ENCODE measurements at places on chromosomes 1 and 21.

DNA sequence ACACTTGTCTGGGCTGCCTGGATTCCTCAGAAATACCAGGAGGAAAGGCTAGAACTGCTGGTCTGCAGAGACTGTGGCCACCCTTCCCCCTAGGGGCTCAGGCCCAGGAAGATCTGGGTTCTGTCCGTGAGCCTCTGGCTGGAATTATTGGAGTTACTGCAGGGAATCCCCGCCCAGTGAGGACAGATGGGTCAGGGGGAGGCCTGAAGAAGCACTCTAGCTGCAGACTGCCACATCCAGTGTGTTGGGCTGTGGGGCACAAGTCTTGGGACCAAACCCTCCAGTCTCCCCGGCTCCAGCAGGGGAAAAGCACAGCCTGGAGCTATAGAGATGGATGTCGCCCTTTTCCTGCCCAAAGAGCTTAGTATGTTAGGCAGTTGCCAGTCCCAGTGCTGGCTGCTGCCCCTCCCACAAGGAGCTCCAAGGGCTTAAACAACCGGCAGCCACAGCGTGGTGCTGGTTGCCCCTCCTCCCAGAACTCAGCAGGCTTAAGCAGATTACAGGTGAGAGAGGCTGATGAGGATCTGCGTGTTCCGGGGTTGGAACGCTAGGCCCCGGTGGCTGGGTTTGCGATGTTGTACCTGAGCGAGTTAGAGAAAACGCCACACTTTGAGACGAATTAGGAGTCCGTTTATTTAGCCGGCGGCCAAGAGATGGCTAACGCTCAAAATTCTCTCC is 255.5 kb upstream of the LRRC7 start:
- DNase-seq, result no peak

DNA sequence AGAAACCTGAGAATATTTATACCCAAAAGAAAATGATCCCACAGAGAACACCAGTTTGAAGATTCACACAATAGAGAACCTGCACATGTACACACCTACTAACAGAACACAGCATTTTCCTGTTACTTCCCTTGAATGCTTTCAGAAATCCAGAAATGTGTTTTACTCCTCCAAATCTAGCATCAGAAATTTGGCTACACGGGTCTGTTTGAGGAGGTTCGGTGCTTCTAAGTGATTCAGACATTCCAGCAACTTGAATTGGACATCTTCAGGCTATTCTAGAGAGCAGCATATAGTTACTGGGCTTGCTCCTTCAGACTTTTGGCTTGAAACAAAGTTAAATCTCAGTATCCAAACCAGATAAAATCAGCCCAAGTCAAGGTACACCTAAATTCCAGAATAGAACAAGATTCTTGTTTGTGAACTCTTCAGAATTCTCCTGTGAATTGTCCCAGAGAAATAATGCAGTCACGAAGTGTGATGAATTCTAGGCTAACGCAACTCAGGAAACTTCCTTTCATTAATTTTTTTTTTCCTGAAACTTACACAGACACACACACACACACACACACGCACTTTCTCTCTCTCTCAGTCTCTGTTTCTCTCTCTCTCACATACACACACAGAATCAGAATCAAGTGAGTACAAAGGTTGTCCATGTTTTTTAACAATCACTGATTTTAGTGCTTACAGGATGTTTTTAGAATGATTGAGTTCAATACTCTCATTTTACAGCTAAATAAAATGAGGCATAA is 278.4 kb upstream of the SNX7 start:
- DNase-seq, result no peak

DNA sequence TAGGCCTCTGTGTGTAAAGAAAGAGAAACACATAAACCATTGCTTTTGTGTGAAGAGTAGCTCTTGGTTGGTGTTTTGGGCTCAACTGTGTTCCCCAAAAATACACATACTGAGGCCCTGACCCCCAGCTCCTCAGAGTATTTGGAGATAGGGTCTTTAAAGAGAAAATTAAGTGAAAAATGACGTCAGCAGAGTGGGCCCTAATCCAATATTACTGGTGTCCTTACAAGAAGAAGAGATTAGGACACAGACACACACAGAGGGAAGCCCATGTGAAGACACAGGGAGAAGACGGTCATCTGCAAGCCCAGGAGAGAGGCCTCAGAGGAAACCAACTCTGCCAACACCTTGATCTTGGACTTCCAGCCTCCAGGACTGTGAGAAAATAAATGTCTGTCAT is 76.9 kb upstream of the PGBD5 start:
- DNase-seq, result no peak

- DNase-seq, result no peak
These were observed 8.7 kb upstream of the SFPQ start for GRCh38 chr1:35201631-35202030.

GRCh38 chr1:86520789-86521521 is 25.9 kb upstream of the CLCA4 start:
- DNase-seq, result no peak

DNA sequence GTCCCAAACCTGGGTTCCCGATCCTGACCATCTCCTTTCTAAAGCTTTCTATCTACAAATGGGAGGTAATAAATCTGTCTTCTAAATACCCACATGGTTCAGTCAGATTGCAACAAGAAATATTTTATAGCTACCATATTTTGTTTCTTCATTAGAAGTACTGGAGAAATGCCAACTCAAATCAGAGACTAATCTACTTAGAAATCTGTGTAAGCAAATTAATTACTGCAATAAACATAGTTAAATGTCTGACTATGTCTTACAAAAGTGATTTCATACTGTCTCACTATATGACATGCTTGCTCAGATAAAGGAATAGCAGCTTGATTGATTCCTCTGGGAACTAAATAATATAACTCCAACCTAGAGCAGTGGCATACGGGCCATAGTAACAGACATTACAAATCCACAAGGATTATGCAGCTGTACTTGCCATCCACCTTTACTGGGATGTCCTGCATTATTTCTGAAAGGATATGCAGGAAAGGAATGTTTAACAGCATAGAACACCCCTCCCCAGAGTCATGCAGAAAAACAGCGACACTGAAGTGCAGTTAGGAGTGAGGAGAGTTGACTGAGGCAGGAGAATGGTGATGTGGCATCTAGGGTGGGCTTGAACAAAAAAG is 80.3 kb downstream of the PCNX2 start:
- no peak for DNase-seq

DNA sequence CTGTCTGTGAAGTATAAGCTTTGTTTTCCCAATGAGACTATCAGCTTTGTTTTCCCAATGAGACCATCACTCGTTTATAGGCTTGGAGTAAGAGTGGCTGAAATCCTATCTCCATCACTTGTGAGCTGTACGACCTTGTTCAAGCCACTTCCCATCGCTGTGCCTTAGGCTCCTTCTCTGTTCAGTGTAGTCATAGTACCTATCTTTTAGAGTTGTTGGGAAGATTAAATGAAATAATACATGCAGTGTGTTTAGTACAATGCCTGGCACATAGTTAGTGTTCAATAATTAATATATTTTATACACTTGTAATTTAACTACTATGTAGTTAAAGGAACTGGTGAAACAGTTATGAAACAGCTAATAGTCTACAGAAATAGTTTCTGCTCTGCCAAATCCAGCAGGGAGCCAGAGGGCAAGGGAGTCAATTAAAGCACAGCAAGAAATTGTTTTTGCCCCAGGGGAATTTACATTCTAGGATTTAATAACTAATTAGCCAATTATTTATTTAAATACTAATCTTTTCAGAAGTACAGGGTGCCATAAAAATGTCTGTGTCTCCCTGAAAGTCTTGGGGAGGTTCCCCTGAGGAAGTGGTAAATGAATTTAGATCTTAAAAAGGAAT is 139.3 kb upstream of the HMCN1 start:
- no peak for DNase-seq

DNA sequence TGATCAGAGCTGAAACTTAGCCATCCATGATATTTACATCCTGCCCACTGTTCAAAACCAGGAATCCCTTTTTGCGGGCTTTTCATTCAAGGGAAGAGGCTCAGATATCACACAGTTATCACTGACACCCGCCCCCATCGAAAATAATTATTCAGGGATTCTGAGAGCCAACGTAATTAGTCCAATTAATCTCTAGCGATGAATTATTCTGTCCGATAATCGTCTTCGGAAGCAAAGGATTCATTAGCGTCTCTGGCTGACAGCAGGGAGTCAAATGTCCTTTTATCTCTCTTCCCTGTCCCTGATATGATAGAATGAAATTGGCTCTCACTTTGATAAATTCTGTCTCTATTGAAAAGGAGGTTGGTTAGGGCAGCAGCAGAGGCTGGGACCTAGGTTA is 140.4 kb upstream of the IPO9 start:
- DNase-seq, result no peak

DNA sequence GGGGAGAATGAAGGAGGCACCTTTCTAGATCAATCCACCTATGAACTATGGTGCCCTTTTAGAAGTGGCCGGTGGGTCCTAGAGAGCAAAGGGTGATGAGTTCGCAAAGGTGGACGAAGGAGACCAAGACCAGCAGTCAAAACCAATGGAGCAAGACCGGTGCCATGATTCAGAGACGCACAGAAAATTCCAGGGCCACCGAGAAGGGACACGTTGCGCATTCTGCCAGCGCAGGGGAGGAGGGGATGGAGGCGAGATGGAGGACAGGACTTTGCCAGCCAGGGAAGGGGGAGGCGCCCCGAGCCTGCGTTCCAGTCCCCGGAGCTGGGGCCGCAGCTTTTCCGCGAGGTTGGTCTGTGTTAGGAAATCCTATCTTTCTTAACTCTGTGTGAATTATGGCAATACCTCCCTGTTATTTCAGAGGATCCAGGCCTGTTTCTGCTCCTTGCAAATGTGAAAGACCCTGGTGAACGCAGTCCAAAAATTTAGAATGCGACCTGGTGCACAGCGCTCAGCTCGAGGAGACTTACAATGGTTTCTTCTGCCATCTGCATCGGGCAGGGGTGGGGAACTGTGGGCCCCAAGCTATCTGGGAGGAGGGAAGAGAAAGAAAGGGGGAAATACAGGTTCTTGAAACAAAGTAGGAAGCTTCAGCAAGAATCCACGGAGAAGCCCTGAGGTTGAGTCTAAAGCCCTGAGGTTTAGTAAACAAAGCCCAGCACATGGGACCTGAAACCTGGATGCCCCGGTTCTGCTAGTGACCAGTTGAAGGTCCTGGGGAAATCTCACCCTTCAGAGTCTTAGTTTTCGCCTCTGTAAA is 129.4 kb downstream of the MRPS6 start:
- peak; percentile 44 for DNase-seq

GRCh38 chr1:74422421-74423292 is 89.8 kb downstream of the LRRC53 start:
- peak; percentile 30 for DNase-seq

DNA sequence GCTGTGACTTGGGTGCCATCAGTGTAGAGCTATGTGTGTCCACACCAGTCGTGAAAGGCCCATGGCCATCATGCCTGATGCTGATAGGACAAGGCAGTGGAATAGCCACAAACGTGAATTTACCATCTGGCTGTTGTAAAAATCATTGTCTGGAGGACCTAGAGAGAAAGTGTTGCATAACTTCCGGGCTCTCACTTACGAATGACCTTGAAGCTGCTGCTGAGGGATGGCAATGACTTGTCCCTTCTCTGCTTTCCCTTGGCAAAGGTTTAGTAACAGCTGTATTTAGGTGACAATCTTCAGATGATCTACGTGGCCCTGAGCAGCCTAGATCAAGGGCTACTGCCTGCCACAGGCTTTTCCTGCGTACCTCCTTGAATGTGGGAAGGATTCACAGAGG is 5.8 kb downstream of the ATP1B1 start:
- no peak for DNase-seq

DNA sequence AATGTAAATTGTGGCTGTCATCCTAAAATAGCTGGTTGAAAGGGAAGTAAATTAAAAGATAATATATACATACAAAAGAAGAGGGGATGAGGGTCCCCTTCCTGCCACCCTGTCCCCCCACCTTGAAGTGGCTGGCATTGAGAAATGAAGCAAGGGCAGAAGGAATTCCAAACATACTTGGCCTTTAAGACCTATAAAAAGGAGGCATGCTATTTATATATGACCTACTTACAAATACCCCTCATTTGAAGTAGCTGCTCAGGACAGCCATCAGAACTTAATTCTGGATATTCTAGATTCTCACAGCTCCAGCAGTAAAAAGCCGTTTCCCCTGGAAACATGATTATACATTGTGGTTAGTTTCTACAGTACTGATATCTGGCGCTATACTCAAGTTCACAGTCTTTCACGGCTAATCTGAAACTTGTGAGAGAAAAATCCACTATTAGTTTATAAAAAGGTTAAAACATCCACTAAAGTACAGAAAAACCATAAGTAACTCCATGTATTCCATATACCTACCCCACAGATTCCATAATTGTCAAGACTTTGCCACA is 9.6 kb upstream of the MAP10 start:
- DNase-seq, result no peak

GRCh38 chr1:232145768-232146167 is 484.2 kb downstream of the SIPA1L2 start:
- peak; percentile 42 for DNase-seq

- peak; percentile 42 for DNase-seq
These were observed 519.2 kb downstream of the KIF26B start for GRCh38 chr1:245673881-245674414.

DNA sequence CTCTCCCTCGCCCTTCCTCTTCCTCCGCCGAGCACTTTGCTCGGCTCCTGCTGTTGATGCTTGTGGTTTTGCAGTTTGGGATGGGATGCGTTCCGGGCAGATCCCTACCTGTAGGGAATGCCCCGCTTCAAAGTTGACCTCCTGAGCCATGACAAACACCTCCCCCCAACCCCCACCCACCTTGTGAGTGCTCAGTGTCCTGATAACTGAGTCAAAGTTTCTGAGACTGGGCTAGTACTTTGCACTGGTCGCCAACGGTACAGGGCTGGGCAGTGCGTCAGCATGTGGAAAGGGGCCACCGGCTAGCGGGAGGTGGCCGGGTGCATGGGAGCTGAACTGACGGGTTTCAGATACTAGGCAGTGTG is 771 bp downstream of the RABGAP1L start:
- DNase-seq, result no peak

DNA sequence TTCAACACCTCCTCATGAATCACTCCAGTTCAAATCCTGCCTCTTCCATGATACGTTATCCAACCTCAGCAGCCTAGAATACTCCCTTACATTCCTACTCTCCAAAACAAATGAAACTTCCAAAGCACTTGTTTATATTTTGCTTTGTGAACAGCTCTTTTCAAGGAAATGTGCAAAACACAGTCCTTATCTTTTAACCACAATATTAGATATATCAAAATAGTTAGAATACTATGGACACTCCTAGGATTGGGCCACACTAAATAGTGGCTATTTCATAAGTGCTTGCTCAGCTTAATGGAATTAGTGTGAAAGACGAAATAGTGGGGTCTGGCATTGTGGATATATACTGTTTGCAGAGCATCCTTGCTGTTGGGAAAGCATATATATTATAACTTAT is 173.5 kb downstream of the ZC3H11B start:
- no peak for DNase-seq

- peak; percentile 53 for DNase-seq
These were observed 71.3 kb upstream of the NGF start for GRCh38 chr1:115409094-115410015.

All from fibroblast of skin of right quadriceps (primary cell).